CMK (cell line): ENCODE measurements at places on chromosomes 7 and 10.

DNA sequence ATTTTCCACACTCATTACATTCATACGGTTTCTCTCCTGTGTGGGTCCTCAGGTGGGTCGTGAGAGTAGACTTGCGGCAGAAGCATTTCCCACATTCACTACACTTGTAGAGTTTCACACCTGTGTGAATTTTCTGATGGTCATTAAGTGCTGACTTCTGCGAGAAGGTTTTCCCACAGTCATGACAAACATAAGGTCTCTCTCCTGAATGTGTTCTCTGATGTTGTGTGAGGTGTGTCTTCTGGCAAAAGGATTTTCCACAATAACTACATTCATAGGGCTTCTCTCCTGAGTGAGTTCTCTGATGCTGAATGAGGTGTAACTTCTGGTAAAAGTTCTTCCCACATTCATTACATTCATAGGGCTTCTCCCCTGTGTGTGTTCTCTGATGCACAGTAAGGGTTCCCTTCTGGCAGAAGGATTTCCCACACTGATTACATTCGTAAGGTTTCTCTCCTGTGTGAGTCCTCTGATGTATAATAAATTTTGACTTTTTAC, 15.1 kb downstream of the ZNF12 start:
- DNase-seq: no peak

- no peak for DNase-seq
Observed at GRCh38 chr10:55837273-55837672, 523.8 kb downstream of the ZWINT start.

- no peak for DNase-seq
Observed at GRCh38 chr7:17907014-17907413, 33.3 kb downstream of the SNX13 start.

DNA sequence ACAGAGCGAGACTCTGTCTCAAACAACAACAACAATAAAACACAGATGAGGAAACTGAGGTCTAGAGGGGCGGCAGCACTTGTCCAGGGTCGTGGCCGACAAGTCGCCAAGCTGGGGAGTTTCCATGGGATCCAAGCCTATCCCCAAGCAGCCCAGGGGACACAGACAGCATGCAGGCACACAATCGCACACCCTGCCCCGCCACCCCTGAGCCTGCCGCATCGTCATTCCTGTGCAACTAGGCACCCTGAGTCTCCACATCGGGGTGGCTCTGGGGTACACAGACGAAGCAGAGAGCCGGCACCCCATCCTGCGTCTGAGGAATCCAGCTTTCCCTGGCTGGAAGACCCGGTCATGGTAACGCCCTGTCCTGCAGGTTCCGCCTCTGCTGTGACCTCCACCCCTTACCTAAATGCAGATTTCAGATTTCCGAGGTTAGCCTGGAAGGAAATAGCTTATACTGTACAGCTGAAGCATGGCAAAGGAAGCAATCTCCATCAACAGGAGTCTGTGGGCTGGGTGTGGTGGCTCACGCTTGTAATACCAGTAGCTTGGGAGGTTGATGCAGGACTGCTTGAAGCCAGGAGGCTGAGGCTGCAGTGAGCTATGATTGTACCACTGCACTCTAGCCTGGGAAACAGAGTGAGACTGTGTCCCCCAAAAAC, 136.1 kb upstream of the TNRC18 start:
- no peak for DNase-seq

DNA sequence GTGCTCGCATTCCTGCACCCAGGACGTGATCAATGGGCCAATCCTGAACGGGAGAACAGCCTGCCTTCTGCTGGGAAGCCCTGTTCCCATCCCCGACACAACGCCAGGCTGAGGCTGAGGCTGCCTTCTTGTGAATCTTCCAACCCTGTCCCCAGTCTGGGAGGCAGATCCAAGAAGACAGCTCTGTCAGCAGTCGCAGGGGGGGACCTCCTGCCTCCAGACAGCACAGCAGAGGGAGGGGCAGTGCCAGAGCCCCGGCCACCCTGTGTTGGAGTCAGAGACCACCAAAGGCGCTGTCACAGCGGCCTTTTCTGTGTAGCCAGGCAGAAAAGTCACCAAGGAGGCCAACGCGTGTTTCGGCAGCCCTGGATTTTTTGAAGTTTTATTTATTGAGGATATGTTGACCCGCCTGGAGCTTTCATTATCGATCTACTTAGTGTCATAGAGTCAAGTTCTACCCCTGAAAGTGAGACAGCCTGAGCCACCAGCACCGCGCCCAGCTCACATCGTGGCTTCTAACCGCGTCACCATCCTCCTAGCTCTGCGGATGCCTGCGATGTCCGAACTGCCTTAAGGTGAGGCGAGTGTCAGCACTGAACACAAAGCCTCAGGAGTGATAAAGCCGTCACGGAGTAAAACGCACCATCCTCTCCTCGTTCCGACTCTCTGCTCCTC, 86.1 kb downstream of the PTPRN2 start:
- DNase-seq: no peak

DNA sequence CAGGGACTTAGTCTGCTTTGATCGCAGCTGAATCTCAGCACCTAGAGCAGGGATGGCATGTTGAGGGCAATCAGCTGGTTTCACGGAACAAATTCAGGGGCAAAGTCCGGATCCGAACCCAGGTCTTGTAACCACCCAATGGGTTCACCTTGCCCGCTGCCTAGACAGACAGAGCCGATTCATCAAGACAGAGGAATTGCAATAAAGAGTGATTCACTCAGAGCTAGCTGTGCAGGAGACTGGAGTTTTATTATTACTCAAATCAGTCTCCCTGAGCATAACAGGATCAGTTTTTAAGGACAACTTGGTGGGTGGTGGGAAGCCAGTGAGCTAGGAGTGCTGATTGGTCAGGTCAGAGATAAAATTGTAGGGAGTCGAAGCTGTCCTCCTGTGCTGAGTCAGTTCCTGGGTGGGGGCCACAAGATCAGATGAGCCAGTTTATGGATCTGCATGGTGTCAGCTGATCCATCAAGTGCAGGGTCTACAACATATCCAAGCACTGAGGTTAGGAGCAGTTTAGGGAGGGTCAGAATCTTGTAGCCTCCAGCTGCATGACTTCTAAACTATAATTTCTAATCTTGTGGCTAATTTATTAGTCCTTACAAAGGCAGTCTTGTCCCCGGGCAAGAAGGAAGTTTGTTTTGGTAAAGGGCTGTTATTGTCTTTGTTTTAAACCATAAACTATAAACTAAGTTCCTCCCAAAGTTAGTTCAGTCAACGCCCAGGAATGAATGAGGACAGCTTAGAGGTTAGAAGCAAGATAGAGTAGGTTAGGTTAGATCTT, 43.5 kb upstream of the CHST3 start:
- no peak for DNase-seq

- no peak for DNase-seq
Observed at GRCh38 chr10:46526682-46527038, 29.8 kb downstream of the GPRIN2 start.

DNA sequence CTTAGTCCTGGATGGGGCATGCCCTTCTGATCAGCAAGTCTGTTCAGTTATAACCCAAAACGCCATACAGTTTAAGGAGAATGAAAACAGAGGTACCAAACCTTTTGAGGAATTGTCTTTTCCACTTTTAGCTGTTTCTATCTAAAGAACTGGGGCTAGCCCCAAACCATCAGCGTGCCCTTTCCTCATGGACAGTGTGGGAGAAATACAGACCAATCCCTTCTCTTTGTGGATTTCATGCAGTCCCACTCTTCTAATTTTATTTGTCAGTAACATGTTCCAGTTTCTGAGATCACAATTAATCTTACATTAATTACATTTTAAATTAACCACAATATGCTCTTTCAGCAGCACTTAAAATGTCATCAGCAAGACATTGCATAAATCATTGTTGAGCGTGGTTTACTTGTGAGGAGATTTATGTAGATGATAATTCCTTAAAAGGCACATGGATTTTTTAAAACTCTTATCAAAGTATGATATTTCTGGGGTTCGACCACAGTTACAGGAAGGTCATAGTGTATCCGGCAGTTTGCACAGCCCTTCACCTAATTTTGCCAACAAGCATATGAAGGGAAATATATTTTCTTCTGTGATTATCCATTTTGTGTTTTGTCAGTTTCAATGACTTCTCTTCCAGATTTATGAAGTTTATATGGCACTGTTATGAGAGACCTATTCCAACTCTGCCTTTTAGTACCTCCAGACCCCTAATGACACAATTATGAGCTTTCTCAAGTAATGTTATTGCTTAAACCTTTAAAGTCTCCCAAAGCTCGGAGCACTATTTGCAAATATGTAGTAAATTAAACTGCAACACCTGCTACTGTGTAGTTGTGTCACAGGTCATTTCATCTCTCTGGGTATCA, 868.4 kb upstream of the C7orf33 start:
- no peak for DNase-seq

GRCh38 chr10:95618101-95618500, 38.4 kb downstream of the ALDH18A1 start:
- no peak for DNase-seq

GRCh38 chr10:8576911-8577310, 522.4 kb downstream of the GATA3 start:
- DNase-seq: no peak

DNA sequence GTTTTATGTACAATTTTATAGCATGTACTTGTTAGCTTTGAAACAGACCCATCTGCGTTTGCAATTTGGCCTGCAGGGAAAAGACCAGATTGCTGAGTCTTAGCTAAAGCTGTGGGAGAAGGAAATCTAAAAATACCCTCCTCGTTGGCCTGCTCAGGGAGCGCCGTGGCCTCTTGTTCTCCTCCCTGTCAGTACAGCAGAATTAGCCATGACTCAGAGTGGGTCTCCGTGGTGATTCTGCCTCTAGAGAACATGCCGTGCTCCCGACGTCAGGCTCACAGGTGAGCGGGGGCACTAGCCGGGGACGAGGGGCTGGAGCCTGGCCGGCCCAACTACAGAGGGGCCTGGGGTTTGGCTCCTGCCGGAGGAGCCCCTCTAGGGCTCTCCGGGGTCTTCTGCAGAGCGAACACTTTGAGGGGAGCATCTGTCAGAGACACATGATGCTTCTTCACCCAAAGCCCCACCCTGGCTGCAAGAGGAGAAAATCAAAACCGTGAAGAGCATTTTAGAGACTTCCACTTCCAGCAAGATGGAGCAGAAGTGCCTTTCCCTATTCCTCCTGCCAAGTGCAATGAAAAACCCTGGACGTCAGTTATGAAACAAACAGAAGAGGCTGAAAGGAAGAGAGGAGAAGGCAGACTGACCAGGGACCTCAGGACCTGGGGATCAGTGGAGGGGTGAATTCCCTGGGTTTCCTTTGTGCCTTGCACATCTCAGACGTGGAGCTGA, 98.9 kb downstream of the LHPP start:
- DNase-seq: no peak

GRCh38 chr10:69904533-69904932, 102.8 kb downstream of the COL13A1 start:
- DNase-seq: no peak

DNA sequence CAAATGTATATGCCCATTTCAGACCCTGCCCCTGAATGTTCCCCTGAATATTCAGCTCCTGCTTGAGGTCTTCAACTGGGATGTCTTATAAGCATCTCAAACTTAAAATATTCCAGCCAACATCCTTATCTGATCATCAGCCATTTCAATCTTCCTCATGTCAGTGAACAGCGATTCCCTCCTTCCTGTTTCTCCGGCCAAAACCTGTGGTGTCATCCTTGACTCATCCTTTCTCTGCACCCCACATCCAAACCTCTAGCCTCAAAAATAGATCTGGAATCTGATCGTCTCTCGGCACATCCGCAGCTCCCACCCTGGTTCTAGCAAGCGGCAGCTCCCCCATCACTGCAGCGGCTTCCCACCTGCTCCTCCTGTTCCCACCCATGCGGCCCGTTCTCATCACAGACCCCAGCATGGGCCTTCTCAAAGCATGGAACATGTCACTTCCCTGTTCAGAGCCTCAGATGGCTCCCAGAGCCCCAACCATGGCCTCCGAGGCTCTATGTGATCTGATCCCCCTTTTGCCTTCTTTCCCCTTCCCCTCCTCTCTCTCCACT, 165.7 kb downstream of the HECW1 start:
- no peak for DNase-seq
